ENCODE measurements at places on chromosomes 5 and 9. TPM values are rescaled to one million over a fixed set of nuclear protein-coding genes. Genes with fewer than 3 reads are reported as not detected.

Gene ZNF658
- 1.7 TPM for polyA plus RNA-seq

Gene CFAP90
- polyA plus RNA-seq, result 1.7 TPM

Gene TAF11L9
- not detected for polyA plus RNA-seq

Gene TMEM232
- 2.8 TPM for polyA plus RNA-seq

DNA sequence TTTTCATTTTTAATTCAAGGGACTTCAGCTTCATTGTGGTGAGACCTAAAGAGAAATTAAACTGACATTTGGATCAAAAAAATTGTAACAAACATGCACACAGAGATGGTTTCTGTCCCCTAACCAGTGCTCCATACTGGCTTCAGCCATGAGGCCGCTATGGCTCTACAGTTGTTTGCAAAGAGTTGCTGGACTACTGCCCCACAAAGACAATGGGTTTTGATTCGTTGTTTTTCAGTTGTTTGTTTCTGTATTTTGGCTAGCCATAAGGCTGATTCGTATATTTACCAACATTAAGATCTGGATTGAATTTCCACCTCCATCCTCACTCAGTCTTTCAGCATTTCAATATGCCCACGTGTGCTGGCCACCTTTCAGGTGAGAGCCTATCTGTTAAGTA, 163.7 kb upstream of the KIF2A start:
- H3K4me1 ChIP-seq, result no peaks in the 10 kb centered on the region
- no peak for DNase-seq
- no peak overlapping the region for H3K27ac ChIP-seq
- H3K36me3 ChIP-seq, result no peaks in the 10 kb centered on the region

DNA sequence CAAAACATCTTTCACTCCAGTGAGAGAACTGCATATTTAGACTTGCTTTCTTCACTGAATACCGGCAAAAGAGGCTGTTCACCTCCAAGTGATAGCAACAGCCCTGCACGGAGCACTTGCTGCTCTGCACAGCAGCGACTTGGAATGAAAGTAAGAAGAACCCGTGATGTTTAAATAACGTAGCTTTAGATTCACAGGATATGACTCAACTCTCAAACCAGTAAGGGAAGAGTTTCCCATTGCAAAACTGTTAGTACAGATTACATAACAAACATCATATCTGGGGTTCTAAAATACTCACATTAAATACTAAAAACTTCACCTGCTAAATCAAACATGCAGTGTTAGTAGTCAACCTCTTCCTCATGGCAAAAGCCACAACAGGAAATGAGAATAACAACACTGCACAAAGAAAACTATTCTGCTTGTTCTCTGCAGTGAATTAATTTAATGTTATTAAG, 203.4 kb downstream of the MCTP1 start:
- no peaks in the 10 kb centered on the region for H3K4me1 ChIP-seq
- peak; percentile 66 for DNase-seq
- H3K27me3 ChIP-seq, result no peaks in the 10 kb centered on the region
- no peak overlapping the region for H3K27ac ChIP-seq

Data from hepatocyte (in vitro differentiated cells).